ENCODE measurements at places on chromosomes 2 and 18. TPM values are rescaled to one million over a fixed set of nuclear protein-coding genes. Genes with fewer than 3 reads are reported as not detected.

DNA sequence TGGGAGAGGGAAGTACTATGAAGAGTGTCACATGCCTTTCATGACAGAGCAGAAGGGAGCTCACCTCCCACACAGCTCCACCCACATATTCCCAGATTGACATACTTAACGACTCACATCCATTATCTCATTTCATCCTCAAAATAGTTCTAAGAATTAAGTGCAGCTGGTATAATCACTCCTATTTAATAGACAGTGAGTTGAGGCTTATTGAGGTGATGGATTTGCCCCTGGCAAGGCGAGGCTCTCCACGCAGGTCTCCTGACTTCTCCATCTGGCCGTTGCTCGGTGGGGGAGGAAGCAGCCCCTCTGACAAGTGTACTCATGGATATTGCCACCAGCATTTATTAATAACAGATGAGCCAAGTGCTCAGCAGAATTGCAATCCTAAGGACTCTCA, 81.4 kb downstream of the TGOLN2 start:
- H3K4me3 ChIP-seq: no peak overlapping the region
- H3K27ac ChIP-seq: no peak overlapping the region
- H3K27me3 ChIP-seq: peaks cover 4% of the 10 kb centered on the region
- H3K36me3 ChIP-seq: peaks cover 9% of the 10 kb centered on the region

The ZNF804A gene
- 0.12 TPM for total RNA-seq

GRCh38 chr18:33596178-33596854, 18.3 kb downstream of the ASXL3 start:
- H3K27me3 ChIP-seq: no peaks in the 10 kb centered on the region
- H3K36me3 ChIP-seq: no peaks in the 10 kb centered on the region
- H3K4me1 ChIP-seq: no peaks in the 10 kb centered on the region
- no peak for DNase-seq
- H3K27ac ChIP-seq: no peak overlapping the region

The VSNL1 gene
- not detected for total RNA-seq

DNA sequence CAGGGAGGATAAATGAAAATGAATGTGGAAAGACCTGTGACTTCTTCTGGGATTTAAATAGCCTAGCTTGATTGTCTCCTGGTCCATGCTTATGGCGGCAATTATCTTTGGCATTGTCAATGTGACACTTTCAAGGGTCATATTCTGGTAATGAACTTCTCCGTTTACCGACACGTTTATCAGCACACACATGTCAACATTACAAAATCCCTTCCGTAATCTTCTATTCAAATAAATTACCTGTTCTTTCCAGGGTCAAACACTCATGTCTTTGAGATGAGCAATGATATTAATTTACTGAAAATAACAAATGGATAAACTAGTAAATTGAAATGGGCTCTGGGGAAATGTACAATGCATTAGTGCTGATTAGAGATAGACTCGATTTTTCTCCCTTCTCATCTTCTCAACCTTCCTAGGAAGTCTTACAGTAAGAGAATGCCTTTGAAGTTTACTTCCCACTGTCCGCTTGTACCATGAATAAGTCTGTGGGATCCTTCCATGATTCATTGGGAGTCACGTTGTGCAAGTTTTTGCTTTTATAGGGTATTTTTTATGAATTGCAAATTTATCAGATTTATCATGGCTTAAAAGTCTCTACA, 646.3 kb upstream of the LRATD1 start:
- no peak overlapping the region for H3K4me3 ChIP-seq
- H3K27me3 ChIP-seq: no peaks in the 10 kb centered on the region
- DNase-seq: no peak
- H3K36me3 ChIP-seq: no peaks in the 10 kb centered on the region
- no peak overlapping the region for H3K27ac ChIP-seq
- no peaks in the 10 kb centered on the region for H3K4me1 ChIP-seq

DNA sequence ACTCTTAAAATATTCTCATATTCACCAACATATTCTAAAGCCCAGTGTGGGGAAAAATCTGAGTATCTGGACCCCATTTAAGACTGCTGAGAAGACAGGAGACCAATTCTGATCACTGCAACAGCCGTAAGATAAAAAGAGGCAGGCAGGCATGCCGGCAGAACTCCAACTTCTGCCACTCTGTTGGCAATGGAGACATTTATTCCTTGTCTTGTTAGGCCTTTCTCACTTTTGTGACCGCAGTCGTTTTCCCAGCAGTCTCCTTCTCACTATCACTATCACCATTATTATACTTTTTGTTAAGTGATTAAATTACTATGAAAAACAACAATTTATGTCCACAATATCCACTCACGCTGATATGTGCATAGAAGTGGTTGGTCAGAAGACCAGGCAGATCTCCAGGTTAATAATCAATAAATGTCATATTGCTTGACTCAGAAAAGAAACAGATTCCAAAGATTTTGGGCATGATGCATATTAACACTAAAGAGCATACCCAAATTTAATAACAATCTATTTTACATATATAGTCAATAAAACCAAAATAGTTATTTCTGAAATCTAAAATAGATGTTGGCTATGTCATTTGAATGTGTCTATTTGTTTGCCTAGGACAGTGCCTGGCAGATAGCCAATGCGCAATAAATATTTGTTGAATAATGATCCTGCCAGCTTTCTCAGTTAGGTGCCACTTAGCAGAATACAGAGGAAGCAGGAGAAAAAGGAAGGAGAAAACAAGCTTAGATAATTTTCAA, 38.2 kb downstream of the SESTD1 start:
- no peak overlapping the region for H3K4me3 ChIP-seq
- H3K4me1 ChIP-seq: 0 out of 2 replicates have a peak, but pooled peaks cover 10% of the 10 kb centered on the region
- H3K36me3 ChIP-seq: no peaks in the 10 kb centered on the region
- H3K27me3 ChIP-seq: no peaks in the 10 kb centered on the region

DNA sequence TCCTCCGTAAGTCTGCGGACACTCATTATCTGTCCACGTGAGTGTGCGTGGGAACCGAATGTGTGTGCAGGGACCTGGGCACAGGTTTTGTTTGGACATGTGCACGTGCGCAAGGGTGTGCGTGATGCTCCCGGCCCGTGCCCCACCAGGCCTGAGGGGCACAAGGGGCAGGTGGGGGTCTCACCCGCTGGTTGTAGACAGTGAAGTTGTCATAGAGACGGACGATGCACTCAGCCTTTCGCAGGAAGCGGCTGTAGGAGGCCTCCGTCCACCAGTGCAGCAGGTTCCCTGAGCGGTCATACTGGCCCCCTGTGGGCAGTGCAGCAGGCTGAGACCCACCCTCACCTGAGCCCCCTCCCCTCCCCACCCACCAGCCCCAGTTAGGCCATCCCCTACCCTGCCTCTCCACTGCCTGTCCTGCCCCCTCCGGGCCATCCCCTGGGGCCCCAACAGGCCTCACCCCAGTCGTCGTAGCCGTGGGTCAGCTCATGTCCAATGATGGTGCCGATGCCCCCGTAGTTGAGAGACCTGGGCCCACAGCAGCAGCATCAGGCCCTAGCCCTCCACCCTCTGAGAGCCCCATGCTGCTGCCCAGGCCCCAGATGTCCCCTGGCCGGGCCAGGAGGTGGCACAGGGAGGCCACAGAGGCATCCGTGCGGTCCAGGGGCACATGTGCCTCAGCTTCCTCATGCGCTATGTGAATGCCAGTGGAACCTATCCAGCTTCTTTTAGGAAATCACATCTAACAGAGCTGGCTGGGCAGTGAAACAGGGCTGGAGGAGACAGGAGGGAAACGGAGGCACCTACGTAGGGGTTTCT, 6.1 kb downstream of the ECEL1 start:
- H3K36me3 ChIP-seq: no peaks in the 10 kb centered on the region
- no peak overlapping the region for H3K4me3 ChIP-seq
- H3K27ac ChIP-seq: no peak overlapping the region
- H3K27me3 ChIP-seq: peaks cover 31% of the 10 kb centered on the region

The CFAP221 gene
- total RNA-seq: not detected

- H3K4me1 ChIP-seq: no peaks in the 10 kb centered on the region
- no peak overlapping the region for H3K27ac ChIP-seq
- no peaks in the 10 kb centered on the region for H3K27me3 ChIP-seq
- no peaks in the 10 kb centered on the region for H3K36me3 ChIP-seq
- DNase-seq: no peak
Measured at GRCh38 chr18:43777636-43778304, 500.5 kb upstream of the SYT4 start.

All from HFFc6 (cell line).